ENCODE measurements at places on chromosomes 5 and 9.

DNA sequence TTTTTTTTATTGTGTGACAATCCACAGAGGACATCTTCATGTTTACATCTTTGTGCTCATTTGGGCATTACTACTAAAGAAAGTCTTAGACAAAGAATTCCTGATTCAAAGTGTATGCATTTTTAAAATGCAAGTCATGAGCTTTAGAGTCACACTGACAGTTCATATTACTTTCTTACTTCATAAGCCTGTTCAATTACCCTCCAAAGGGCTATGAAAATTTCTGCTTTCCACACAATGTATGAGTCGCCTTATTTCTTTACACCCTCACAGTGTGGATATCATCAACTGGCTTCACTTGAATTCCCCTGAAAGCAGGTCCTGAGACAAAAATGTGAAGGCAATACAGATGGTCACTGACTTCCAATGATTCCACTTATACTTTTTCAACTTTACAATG is 280.4 kb upstream of the PTGER4 start:
- no peak for DNase-seq

DNA sequence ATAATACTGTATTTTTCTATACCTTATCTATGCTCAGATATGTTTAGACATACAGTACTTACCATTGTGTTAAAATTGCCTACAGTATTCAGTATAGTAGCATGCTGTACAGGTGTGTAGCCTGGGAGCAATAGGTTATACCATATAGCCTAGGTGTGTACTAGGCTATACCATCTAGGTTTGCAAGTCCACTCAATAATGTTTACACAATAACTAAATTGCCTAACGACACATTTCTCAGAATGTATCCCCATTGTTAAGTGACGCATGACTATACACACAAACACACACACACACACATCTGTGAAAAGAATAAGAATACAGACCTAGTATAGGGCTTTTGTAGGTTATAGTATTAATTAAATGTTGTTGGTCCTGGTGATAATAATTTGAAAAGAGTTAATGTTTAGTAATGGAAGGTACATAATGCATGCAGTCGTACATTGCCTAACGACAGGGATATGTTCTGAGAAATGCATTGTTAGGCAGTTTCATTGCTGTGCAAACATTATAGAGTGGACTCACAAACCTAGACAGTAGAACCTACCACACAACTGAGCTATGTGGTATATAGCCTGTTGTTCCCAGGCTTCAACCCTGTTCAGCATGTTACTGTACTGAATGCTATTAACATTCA is 13.6 kb downstream of the TDRD7 start:
- peak; percentile 71 for DNase-seq

DNA sequence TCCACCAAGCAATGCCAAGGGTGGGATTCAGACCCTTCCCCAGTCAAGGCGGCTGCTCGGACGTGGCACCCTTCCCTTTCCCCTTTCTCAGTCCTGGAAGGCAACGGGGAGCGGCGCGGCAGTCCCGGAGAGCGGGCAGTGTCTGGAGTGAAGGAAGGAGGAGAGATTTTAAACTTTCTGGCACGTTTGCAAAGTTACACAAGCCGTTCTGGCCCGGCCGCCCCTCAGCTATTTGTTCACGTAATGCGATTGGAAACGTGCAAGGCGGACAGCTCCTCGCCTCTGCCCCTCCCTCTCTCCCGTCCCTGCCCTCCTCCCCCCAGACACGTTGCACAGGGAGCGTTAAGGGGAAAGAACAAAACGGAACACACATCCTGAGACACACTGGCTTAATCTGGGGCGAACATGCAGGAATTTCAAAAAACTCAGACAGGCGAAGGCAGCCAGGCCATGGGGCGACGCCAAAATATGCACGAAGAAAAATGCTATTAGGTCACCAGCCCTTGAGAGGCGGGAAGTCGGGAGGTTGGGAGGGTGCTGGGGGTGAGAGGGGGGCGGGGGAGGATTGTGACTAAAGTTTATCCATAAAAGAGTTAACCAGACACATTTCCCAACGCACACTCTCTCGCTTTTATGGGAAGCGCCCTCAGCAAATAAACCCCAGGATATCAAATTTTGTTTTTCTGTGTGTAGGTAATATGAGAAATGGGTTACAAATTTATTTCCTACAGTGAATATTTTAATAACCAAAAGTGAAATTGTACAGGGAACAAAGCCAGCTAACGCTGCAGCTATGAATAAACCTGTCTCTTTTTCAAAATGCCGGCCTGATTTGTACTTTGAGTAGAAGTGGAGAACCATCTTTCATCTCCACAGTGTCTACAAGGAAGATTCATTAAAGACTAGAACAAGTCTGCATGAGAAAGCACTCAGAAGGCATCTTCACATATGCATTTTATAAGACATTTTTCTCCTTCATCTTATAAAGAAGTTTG is at the start of gene LOX:
LOX (minus strand) TSS at position 144 of the 995 bp plus-strand sequence. CDS start 274 bp downstream, outside the sequence.
- peak; percentile 35 for DNase-seq

DNA sequence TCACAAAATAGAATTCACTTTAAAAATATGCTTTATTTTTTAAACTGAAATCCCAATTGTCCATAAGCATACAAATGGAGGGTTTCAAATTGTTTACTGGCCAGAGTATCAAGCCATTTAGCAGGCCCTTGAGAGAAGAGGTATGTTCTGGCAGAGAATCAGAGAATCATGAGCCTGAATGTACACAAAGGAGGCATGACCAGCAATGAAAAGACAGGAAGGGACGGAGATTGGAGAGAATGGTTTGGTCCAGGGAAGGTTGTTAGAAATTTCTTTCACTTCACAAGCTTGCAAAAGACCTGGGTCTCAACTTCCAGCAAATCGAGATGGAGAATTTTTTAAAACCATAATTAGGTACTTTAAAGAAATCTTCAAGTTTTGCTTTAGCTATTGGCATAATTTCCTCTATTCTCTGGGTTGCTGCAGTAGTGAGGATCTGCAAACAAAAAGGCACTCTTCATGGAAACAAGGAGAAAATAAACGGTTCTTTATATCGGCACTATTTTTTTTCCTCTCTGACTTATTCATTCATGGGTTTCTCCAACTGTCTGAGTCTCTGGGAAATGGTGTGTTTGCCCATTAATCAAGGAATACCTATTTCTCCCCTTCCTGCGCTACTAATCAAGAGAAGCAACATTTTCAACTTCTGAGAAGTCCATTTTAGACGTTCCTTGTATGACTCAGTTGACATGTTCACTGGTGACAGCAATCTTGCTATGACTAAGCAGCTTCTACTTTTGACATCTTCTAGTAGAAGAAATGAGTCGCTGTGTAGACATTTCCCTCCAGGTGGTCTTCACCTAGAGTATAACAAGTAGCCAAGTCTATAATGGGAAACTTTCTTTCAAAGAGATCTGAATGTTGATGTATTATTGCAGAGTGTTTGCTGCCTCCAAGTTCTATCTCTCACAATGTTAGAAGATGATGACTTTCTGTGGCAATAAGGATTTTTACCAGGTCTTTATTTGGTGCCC is 23.1 kb upstream of the ERCC6L2 start:
- DNase-seq, result no peak

GRCh38 chr5:9483243-9483642 is 62.6 kb downstream of the SEMA5A start:
- DNase-seq, result no peak

GRCh38 chr9:115135821-115136778 is 18.1 kb upstream of the TNC start:
- DNase-seq, result no peak

DNA sequence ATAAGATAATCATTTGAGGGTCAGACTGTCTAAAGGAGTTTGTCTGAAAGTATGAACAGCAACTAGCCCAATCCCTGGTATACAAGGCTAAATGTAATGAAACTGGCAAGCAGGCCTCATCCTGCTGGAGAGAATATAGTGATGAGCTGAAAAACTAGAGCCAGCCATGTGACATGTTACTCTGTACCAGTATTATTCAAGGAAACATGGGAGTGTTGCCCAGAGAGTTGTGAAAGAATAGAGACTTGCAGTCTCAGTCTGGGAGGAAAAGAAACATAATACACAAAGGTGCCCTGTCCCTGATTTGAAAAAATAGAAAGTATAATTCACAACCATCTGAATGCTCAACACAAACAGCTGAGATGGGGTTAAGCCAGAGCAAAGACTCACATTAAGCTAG is 37.9 kb upstream of the HTR1A start:
- no peak for DNase-seq

- no peak for DNase-seq
These were observed 133.7 kb upstream of the IQGAP2 start for GRCh38 chr5:76269259-76269931.

- DNase-seq, result no peak
These were observed 371.2 kb downstream of the NFIB start for GRCh38 chr9:13942695-13943094.

- no peak for DNase-seq
These were observed 48.3 kb upstream of the EGFL7 start for GRCh38 chr9:136614372-136614922.

GRCh38 chr5:108521841-108522506 is 140.1 kb upstream of the FBXL17 start:
- peak; percentile 29 for DNase-seq

GRCh38 chr9:88501086-88501485 is 33.9 kb upstream of the NXNL2 start:
- no peak for DNase-seq

DNA sequence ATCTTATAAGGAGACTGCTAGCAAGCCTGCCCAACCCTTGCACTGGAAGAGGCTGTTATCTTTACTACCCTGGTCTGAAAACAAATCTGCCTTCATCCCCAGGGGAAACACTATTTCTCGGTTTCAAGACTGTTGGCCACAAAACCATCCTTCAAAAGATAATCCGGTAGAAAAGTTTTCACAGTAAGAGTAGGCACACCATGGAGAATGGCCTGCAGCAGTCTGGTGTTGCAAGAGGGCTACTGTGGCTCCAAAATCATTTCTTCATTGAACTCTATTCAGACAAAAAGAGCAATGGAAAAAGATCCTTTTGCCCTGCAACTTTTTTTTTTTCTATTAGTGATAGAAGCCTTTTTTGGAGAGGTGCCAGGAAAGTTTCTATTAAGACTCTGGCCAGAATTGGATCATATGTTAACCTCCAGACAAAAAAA is 163.9 kb downstream of the ARHGEF28 start:
- no peak for DNase-seq

DNA sequence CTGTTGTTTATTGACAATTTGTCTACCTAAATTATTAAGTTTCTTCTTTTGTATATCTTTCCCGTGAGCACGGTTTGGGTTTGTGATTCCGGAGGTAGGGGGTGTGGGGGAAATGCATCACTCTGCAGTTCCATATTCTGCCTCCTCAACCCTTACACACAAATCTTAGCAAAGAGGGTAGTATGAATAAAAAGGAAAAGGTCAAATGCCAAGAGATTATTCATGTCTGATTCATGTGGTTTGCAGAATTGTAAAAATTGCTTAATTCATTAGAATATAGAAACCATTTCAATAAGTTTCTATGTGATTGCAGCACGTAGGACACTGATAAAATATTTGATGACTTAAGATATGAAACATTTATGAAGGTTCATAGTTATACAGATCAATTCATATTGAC is 601.9 kb downstream of the SEMA5A start:
- no peak for DNase-seq

DNA sequence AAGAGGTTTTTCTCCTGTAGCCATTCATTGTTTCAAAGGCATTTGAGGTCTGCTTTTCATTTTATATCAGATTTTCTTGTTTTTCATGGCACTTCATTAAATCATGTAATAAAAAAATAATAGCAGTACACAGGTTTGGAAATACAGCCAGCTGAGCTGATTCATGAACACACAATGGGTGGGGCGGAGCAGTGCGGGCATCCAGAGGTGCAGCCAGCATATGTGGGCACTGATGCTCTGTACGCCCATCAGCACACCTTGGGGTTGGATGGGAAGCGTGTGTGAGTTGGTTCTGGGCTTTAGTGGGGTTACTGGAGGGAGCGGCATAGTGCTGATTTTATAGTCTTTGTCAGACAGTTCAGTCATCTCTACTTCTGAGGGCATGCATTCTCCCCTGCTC is 54.2 kb upstream of the IRX4 start:
- DNase-seq, result no peak

GRCh38 chr5:96336351-96336985 is 96.6 kb downstream of the PCSK1 start:
- peak; percentile 17 for DNase-seq

GRCh38 chr5:132473668-132474067 is 16.9 kb downstream of the IRF1 start:
- no peak for DNase-seq

GRCh38 chr9:20921362-20921761 is 110.1 kb downstream of the HACD4 start:
- no peak for DNase-seq

GRCh38 chr5:38382898-38383297 is 124.5 kb downstream of the EGFLAM start:
- DNase-seq, result peak; percentile 90

DNA sequence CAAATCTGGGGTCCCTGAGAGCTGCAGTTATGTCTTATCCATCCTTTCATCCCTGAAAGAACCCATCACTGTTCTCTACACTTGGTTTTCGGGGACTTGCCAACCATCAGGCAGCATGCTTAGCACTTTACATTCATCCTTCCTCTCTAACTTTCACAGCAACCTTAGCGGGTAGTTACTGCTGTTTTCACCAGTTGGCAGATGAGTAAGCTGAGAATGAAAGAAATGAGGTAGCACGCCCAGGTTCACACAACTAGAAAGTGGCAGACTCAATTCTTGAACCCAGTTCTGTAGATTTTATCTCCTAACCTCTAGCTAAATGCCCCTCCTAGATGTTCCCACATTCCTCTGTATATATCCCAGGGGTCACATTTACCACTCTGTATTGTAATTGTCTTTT is 342.0 kb upstream of the WWC1 start:
- no peak for DNase-seq

DNA sequence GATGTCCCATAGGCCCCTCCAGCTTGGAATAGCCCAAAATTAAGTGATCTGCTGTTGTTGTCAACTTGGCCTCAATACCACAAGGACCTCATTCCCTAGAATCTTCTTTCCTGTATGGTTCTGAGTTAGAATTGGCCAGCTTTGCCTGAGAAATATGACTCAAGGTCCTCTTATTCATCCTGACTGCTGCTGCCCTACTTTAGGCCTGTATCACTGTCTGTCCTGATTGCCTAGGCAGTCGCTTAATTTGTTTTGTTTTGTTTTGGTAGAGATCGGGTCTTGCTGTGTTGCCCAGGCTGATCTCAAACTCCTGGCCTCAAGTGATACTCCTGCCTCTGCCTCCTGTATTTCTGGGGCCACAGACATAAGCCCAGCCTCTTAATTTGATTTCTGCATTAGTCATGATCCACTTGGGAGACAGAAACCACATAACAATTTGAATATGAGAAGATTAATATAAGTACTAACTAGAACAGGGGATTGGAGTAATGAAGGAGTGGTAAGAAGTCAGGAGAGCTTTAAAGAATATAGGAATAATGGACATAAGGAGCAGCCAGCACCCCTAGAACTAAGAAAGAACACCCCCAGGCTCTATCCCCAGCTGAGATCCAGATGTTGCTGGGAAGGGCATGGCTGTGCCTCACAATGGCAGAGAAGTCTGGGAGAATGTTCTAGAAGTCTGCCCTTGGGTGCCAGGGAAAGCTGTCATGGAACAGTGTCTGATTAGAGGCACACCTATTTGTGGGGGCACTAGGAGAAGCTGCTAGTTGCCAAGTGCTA is 4.6 kb downstream of the TEX53 start:
- no peak for DNase-seq

- no peak for DNase-seq
These were observed 55.3 kb downstream of the FYB1 start for GRCh38 chr5:39164016-39164415.

Measured in NCI-H748 treated with DMSO at 0.1 percent for 48 hours (cell line).